ENCODE measurements at places on chromosomes 5 and 9. TPM values are rescaled to one million over a fixed set of nuclear protein-coding genes. Genes with fewer than 3 reads are reported as not detected.

NTRK2 gene
- 0.16 TPM for total RNA-seq

TMOD1 gene
- not detected for total RNA-seq

FOXI1 gene
- total RNA-seq: not detected

NR5A1 gene
- not detected for total RNA-seq

NAIF1 gene
- total RNA-seq: 6.4 TPM

ARL10 gene
- 4.8 TPM for total RNA-seq

ADAMTSL2 gene
- not detected for total RNA-seq

SPINK1 gene
- total RNA-seq: not detected

N4BP3 gene
- 6.1 TPM for total RNA-seq

CTSV gene
- total RNA-seq: 26.3 TPM

HAVCR2 gene
- not detected for total RNA-seq

CARD6 gene
- total RNA-seq: 2.7 TPM

TSSK1B gene
- total RNA-seq: 0.04 TPM

DRD1 gene
- not detected for total RNA-seq

DDX4 gene
- not detected for total RNA-seq

PCDHGA5 gene
- not detected for total RNA-seq

SLC45A2 gene
- not detected for total RNA-seq

LYRM7 gene
- total RNA-seq: 4.5 TPM

DOLK gene
- total RNA-seq: 17.6 TPM

GNE gene
- 20.3 TPM for total RNA-seq

FREM1 gene
- not detected for total RNA-seq

TTC39B gene
- total RNA-seq: 10.2 TPM

NEUROG1 gene
- not detected for total RNA-seq

CTXN3 gene
- not detected for total RNA-seq

IL31RA gene
- 5.4 TPM for total RNA-seq

RORB gene
- total RNA-seq: not detected

DCAF10 gene
- 14.8 TPM for total RNA-seq

THBS4 gene
- 1.7 TPM for total RNA-seq

FUBP3 gene
- 24.4 TPM for total RNA-seq

IGFBPL1 gene
- total RNA-seq: not detected

Data from hair follicular keratinocyte (primary cell).